ENCODE measurements at places on chromosomes 16 and 17.

- DNase-seq = no peak
Measured at GRCh38 chr17:67139784-67140665, 95.7 kb downstream of the CACNG1 start.

GRCh38 chr16:4505356-4506147, 29.4 kb downstream of the HMOX2 start:
- peak; percentile 77 for DNase-seq

DNA sequence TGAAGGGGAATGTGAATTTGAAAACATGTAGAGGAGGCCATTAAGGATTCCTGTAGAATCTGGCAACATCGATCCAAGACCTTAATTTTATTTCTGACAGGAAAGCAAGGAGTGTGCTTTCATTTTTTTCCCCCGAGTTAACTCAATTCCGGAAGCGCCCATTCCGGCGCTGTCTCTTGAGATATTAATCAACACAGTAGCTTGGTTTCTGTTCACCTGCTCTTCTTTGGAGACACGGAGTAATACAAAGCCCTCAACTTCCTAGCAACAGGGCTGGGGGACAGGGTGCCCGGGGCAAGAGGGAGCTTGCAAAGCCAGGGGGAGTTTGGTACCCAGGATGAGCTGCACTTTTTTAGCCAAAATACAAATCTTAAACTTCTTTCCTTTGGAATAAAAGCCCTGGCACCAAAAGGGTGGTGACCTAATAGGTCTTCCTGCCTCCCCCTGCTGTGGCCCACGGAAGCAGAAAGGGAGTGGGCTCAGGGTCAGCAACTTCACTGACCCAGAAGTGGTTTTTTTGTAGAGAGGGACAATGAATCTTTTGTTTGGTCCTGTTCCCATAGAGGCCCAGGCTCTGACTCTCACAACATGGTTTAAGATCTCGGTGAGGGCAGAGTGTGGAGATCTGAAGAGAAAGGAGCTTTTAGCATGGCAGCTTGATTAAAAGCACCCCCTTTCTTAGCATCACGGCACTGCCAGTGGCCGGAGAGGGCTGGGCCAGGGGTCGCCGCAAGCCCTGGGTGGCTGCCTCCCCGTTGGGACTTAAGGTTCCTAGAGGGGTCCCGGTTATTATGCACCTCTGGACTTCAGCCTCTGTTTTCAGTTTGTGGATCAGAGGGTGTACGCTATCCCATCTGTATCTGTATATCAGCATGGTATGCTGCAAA, 207.3 kb downstream of the CCDC182 start:
- DNase-seq = no peak

DNA sequence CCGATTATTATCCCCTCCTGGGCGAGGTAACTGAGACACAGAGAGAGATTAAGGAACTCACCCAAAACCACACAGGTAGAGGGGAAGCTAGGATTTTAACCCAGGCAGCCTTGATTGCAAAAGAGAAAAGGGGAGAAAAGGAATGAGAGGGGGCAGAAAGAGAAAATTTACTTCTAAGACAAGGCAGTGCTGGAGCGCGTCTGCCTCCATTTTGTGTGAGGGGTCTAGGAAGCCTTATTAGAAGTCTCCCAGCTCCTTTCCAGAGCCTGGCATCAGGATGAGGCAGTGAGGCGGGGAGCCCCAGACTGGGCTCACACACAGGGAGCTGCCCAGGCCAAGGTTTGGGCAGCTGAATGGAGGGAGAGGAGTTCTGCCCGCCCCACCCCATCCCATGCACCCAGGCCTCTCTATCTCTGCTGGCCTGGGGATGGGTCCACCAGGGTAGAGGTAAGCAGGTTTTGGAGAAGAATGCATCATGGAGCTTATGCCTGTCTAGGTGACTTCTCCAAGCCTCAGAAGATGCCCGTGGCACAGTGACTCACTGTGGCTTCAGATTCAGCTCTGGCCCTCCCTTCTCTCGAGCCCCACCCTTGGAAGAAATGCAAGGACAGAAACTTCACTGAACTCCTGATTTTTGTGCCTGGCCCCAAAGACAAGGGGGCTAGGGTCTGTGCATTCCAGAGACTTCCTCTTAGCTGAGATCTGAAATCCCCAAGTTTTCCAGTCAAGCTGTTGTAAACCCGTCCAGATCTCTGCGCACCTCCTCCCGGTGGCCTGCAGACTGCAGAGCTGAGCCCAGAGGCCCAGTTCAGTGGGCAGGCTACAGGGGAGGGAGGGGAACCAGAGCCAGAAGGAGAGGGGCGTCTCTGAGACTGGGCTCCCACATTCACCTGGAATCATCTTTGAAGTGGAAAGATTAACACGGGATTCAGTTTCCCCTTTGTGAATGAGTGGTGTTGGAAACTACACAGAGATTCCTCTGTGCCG, 95.1 kb upstream of the CDH5 start:
- DNase-seq = no peak

DNA sequence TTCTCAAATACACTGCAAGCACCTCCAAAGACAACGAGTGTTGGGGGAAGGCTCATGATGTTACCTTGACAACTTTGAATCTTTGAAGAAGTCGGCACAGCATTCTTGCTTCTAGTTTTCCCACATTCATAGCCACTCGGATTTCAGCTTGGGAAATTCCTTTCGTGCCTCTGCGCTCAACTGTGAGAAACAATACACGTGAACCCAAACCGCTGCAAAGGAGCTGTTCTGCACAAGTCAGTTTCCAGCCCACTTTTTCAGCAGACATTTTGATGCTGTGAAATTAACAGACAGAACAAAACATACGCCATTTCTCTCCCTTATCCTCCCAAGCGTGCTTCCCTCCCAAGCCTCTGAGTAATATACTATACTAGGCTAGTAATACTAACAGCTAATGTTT, 41.2 kb downstream of the GTF3C1 start:
- DNase-seq = no peak

DNA sequence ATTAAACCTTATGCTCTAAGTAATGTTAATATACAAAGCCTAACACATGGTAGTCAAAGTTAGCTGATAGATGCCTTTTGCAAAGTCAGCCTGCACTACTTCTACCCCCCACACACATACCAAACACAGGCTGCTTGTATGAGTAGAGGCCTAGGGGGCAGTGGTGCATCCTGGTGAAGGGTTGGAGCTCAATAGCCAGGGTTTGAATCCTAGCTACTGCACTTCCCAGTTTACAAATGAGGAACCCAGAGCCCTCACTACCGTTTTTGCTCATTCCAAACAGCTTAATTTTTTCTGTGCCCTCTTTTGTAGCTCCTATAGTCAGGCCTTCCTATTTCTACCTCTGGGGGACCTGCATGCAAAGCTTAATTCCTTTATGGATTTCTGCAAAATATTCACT, 18.9 kb upstream of the HYDIN start:
- no peak for DNase-seq

DNA sequence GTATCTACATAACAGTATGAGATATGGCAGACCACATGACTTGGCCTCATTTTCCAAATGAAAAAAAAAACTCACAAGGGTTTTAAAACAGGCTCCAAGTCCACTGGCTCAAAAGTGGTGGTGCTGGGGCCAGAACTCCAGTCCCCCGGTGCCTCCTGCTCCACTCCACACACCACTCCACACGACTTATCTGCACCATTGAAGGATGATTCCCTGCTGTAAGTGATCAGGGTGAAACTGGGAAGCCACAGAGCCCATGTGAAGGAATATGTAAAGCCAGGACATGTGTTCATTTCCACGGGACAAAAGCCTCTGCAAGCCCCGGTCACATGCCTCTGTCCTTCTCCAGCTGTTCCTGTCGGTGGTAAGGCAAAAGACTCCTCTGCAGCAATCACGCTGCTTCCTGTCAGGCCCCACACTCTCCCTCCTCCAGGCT, 97.2 kb downstream of the ZNF18 start:
- no peak for DNase-seq

DNA sequence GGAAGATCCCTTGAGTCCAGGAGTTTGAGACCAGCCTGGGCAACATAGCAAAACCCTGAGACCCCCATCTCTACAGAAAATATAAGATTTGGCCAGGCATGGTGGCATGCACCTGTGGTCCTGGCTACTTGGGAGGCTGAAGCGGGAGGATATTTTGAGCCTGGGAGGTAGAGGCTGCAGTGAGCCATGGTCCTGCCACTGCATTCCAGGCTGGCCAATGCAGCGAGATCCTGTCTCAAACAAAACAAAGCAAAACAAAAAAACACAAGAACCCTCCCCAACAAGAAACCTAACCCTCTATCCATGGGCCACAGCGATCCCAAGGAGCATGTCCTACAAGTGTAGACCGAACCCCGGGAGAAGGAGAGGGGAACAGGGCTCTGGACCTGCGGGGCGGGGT, 133.3 kb downstream of the MGAT5B start:
- no peak for DNase-seq

- no peak for DNase-seq
Measured at GRCh38 chr17:13609941-13610340, 8.2 kb upstream of the HS3ST3A1 start.

GRCh38 chr16:86039606-86040005, 140.6 kb downstream of the IRF8 start:
- no peak for DNase-seq

GRCh38 chr16:27334838-27335237, 21.1 kb downstream of the IL4R start:
- DNase-seq = no peak

- DNase-seq = no peak
Measured at GRCh38 chr17:28466521-28467048, 6.9 kb upstream of the SLC13A2 start.

- DNase-seq = no peak
Measured at GRCh38 chr17:77786740-77787505, 171.6 kb upstream of the TNRC6C start.

- DNase-seq = no peak
Measured at GRCh38 chr16:17330044-17330443, 140.7 kb downstream of the XYLT1 start.

DNA sequence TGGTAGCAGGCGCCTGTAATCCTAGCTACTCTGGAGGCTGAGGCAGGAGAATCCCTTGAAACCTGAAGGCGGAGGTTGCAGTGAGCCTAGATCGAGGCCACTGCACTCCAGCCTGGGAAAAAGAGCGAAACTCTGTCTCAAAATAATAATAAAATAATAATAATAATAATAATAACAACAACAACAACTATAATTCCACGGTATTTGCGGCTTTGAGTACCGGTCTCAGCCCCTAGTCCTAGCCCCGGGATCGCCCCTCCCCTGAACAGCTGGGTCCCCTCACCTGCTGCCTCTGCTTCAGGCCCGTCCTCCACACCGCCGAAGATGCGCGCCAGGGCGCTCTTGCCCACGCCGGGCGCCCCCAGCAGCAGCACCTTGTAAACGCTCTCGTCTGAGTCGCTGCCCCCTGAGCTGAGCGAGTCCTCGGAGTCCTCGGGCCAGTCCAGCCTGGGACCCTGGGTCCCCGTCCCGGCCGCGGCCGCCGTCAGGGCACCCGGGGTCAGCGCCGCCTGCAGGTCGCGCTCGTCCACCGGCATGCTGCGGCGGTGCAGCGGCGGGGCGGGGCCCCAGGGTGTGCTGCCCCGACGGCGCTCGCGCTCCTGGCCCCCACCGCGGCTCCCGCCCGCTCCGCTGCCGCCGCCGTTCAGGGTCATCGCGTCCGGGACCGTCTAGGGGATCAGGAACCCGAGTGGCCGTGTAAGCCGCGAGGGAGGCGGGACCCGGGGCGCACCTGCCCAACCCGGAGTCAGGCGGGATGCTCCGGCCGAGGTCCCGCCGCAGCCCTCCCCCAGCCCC, 611 bp downstream of the RRAD start:
- DNase-seq = peak; percentile 58

DNA sequence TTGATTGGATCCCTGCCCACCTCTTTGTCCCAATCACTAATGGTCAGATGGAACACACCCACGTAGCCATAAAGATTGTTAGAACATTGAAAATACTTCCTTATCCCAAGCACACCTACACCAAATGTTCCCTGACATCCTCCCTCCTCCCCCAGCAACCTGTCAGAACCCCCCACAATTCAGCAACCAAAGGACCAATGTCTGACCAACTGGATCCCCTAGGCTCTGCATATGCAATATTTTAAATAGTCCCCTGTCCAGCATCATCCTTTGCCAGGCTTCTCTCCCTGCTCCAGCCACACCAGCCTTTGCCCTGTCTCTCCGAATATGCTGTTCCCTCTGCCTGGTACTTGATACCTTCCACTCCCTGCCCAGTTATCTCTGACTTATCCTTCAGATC, 54.9 kb upstream of the CES5A start:
- DNase-seq = no peak

- no peak for DNase-seq
Measured at GRCh38 chr17:77218902-77219301, 78.1 kb downstream of the SEC14L1 start.

DNA sequence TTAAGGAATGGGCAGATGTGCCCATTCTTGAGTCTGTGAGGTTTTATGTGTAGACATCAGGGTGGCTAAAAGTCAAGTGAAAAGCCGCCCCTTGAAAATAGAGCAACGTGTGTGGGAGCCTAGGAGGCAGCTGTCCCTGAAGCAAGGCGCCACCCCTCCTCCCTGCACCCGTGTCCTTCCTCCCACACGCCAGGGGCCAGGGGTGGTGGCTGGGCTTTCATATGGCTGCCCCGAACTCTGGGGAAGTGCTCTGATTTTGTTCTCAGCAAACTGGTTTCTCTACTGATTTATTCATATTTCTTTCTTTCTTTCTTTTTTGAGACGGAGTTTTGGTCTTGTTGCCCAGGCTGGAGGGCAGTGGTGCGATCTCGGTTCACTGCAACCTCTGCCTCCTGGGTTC, 4.7 kb downstream of the ZNF750 start:
- no peak for DNase-seq

DNA sequence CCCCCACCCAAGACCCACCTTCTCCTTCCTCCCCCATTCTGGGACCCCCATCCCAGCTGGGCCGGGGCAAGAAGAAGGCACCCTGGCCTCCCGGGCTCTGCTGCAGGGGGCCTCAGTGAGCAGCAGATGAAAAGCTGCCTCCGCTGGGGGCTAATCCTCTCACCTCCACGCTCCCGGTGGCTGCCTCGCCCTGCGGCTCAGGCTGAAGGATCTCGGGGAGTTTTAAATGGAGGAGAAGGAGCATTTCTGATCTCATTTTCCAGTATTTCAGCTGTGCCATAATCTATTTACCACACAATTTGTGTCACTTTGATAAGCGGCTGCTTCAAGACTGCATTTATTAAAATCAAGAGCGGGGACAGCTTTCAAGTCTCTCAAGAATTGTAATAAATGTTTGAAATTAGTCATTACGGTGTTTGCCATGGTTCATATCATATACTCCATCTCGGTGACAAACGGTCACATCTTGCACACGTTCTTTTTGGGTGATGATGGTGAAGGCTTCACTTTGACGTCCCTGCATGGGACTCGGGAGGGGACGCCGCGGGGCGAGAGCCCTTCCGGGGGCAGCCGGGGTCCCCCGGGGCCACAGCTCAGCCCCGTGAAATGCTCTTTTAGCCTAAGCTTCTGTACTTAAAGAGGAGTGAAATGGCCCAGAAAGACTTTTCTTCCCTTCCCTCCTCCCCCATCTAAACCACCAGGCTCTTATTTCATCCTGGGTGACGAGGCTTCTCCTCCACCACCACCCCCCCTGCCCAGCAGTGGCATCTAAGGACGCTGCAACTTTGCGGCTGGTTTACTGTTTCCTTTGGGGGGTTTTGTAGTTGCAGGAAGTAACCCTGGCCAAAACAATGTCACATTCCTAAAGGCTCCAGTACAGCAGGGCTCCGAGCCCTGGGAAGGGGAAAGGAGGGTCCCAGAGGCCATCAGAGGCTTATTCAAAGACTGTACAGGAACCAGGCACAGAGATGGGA, 313.1 kb upstream of the TNRC6C start:
- peak; percentile 80 for DNase-seq

- DNase-seq = no peak
Measured at GRCh38 chr16:17668386-17668785, 197.6 kb upstream of the XYLT1 start.

- no peak for DNase-seq
Measured at GRCh38 chr16:85321509-85322271, 209.4 kb upstream of the CIBAR2 start.

- peak; percentile 58 for DNase-seq
Measured at GRCh38 chr17:55348749-55349354, 72.8 kb downstream of the MMD start.

Data from activated T-cell treated with anti-CD3 and anti-CD28 coated beads, Interleukin-2, amount 50 U/mL, for 48 hours (primary cell).